ENCODE measurements at places on chromosomes 6 and 20. TPM values are rescaled to one million over a fixed set of nuclear protein-coding genes. Genes with fewer than 3 reads are reported as not detected.
A peak's percentile ranks its signal among the peaks of the same experiment; 100 is the strongest.

GNAS-AS1 gene
- total RNA-seq, result 0.94 TPM

CLPSL1 gene
- total RNA-seq, result not detected

PNPLA1 gene
- total RNA-seq, result not detected

SLC16A10 gene
- total RNA-seq, result 13.6 TPM

CPNE1 gene
- total RNA-seq, result 55.1 TPM

BPI gene
- not detected for total RNA-seq

GRCh38 chr6:131443514-131443913 is 129.5 kb upstream of the ARG1 start:
- no peak for DNase-seq

GRCh38 chr20:50759678-50760077 is 28.3 kb downstream of the PARD6B start:
- no peak for DNase-seq

DNA sequence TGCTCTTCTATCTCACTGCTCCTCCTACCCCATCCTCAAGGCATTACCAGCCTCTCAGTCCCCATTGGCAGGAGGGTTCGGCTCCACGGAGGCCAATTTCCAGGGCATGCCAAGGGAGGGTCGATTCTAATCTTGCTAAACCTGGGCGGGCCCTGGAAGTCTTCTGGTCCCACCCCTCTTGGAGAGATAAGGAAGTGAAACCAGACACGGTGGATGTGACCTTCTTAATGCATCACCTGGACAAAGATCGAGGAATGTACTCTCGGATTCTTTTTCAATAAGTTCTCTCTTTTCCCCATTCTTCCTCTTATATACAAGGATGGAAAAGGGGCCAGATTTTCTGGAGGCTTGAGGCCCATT is 112.2 kb upstream of the ARMC2 start:
- DNase-seq, result no peak

- peak; percentile 48 for DNase-seq
Observed at GRCh38 chr20:18632196-18632789, 44.4 kb downstream of the DTD1 start.

- DNase-seq, result no peak
Observed at GRCh38 chr6:169851641-169852503, 100.5 kb downstream of the ERMARD start.

DNA sequence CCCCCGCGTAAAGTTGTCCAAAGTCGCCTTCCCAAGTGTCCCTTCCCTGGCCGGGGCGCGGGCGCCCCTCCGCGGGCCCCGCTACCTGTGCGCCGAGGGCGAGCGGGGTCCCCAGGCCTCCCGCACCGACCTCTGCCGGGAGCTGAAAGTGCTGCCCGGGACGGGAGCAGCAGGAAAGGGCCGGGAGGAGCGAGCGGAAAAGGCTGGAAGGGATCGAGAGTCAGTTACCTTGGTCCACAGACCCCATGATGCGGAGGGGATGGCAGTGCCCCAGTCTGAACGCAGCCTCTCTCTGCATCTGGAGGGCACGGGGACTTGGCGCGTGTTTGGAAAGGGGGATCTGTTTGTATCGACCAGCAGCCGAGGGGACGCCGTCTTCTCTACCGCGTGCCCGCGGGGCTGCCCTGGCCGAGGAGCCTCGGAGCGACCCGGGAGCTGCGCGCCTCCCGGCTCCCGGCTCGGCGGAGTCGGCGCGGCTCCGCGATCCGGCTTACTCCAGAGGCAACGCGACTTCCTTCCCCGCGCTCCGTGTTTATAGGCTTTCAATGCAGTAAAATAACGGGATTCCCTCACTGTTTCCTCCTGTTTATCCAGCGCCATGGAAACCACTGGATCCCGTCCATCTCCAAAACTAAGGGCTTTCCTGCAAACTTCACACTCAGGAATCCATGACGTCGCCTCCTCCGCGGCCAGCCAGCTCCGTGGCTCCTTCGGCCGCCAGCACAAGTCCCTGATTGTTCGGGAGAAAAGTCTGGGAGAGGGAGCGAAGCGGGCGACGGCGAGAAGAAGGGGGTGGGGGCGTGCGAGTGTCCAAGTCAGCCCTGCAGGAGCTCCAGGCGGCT is 20.0 kb upstream of the NFATC2 start:
- DNase-seq, result peak; percentile 67

- peak; percentile 19 for DNase-seq
Observed at GRCh38 chr20:46304361-46304760, 3.9 kb downstream of the CDH22 start.

- DNase-seq, result no peak
Observed at GRCh38 chr6:168116975-168117899, 38.2 kb upstream of the FRMD1 start.

DNA sequence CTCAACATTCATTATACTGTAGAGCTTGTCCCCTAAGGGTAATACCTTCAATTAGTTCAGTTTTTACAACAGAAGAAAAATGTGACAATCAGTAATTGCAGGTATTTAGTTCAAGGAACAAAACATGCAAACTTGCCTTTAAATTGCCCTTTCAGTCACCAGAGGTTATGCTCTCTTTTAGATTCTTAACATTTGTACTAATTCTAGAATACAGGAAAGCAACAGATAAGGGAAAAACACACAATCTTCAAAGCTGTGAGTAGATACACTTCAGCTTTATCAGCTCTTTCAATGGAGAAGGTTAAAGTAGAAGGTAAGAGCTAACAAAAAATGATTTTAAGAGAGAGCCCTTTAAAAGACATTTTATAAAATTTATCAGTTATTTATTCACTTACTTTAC is 173.1 kb downstream of the HS3ST5 start:
- DNase-seq, result no peak

DNA sequence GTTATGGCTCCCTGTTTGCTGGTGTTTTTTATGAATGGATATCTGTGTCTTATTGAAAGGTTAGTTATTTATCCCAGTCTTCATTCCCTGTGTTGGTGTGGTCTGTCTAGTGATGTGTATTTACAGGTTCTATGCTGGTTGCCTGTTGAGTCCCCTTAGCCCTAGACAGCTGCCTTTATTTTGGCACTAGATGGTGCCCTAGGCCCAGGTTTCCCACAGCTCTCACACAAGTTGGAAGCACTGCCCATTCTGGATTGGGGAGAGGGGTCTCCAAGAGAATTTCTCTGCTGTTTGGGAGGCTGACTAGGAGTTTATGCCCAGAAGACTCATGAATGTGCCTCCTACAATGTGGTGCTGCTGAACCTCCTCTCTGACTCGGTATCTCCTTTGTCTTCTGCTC is 12.4 kb downstream of the GRM1 start:
- DNase-seq, result no peak

DNA sequence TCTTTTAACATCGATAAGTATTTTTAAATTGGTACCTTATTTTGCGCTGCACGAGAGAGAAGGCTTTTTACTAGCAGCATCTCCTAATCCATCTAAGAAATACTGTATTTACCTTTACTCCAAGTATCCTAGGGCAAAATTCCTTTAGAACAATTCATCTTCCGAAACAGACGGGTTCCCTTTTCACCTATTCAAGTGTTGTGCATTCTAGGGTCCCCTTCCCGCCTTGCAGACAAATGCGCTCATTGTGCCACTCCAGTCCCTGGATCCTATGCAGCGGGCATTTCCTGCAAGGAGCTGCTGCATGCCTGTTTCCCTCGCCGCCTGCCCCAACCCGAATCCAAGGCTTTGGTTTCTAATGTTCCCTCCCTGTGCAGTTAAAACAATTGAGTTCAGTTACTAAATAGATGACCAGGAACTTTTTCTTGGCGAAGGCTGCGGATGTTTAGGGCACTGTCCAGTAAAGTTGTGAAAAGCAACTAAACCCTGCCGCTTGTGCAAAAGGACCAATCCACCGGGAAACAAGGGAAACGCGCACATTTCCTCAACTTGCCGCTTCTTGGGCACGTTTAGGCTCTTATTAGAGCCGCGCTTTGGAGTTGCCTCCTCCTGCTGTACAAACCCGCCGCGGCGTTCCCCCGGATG is 556 bp upstream of the SCAF8 start:
- DNase-seq, result peak; percentile 34

DNA sequence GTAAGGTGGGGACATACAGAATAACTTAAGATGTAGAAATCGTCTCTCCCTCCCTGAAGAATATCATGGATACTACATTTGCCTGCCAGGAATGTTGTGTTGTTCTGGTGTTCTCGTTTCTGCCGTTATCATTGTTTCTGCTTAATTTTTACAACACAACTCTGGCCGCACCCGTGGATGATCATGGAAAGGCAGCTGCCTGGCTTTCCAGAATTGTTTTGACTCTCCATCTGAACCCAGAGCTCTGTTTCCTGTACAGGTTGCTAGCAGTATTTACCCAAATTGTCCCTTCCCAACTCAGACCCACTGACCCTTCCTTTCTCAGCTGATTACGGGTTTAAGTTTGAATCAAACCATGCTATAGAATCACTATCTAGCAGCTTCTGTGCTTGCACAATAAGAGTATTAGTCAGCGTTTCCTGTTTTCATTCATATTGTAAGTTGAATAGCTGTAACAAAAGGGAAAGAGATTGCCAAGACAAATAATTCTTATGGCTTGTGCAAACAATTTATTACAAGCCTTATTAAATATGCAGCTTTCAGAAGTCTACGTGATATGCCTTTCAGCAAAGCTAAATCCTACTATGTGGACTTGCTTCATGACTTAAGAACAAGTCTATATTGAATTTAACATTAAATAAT is 139.0 kb downstream of the MTHFD1L start:
- DNase-seq, result no peak

- no peak for DNase-seq
Observed at GRCh38 chr6:81800666-81801065, 48.2 kb upstream of the TENT5A start.

GRCh38 chr6:16787128-16787682 is 25.9 kb upstream of the ATXN1 start:
- no peak for DNase-seq

GRCh38 chr6:45965792-45966191 is 49.9 kb downstream of the CLIC5 start:
- DNase-seq, result no peak

DNA sequence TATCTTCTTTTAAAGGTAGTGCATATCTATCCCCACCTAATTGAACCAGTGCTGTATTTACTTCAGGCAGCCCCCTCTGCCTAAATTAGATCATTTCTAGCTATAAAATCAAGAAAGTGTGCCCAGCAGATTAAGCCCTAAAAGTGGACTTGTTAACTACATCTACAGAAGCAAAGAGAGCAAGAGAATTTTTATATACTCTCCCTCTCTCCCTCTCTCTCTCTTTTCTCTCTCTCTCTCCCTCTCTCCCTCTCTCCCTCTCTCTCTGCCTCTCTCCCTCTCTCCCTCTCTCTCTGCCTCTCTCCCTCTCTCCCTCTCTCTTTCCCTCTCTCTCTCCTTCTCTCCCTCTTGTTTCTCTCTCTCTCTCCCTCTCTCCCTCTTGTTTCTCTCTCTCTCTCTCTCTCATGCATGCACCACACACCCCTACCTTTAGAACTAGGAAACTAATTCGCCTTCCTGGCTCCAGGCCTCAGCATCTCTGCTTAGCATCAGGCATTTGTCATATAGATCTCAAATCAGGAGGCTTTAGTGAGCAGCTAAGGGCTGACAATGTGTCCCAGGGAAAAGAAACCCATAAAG is 71.4 kb downstream of the FOXA2 start:
- DNase-seq, result no peak
